ENCODE measurements at places on chromosomes 4 and X. TPM values are rescaled to one million over a fixed set of nuclear protein-coding genes. Genes with fewer than 3 reads are reported as not detected.

DNA sequence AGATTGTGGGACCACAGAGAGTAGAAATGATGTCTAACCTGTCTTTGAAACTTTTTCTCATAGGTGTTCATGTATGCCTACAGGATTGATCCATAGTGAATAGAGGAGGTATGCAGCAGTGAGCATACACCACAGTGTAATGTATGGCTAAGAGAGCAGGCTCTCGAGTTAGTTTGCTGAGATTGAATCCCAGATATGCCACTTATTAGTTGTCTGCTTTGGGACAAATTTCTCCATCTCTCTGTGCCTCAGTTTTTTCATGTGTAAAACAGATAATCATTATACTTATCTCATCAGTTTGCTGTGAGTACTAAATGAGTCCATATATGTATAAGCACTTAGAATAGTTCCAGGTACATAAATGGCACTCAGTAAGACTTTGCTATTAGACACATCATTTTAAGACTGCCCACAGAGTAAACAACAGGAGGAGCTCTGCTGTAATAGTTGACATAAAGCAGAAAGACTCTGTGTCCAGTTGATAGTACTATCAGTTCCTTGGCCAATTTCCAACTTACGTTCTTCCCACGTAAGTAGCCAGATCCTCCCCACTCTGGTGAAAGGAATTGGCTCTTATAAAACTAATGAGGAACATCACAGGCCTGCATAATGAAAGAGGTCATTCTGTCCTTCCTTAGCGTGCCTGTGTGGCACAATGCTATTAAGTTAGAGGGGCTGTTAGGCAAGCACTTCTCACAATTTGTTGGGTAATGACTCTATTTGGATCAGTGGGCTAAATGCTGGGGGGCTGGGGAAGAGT lies 20.7 kb upstream of the RNF150 start:
- no peak for DNase-seq
- no peak overlapping the region for H3K4me3 ChIP-seq
- no peaks in the 10 kb centered on the region for H3K36me3 ChIP-seq
- peaks cover 9% of the 10 kb centered on the region for H3K27me3 ChIP-seq
- no peak overlapping the region for H3K27ac ChIP-seq
- no peaks in the 10 kb centered on the region for H3K4me1 ChIP-seq

The CXCL5 gene
- total RNA-seq: not detected

The ASB5 gene
- not detected for total RNA-seq

The TGIF2LX gene
- not detected for total RNA-seq

GRCh38 chrX:46758956-46759644 lies at the start of gene SLC9A7:
SLC9A7 (minus strand) TSS chrX:46759118; CDS start chrX:46759029, 89 bp downstream.
- peaks cover 34% of the 10 kb centered on the region for H3K4me1 ChIP-seq
- H3K27ac ChIP-seq: peak within 1 kb of the TSS; percentile 81
- peaks cover 2% of the 10 kb centered on the region for H3K27me3 ChIP-seq
- H3K4me3 ChIP-seq: peak within 1 kb of the TSS; percentile 94

The TLR1 gene
- total RNA-seq: 11.7 TPM

DNA sequence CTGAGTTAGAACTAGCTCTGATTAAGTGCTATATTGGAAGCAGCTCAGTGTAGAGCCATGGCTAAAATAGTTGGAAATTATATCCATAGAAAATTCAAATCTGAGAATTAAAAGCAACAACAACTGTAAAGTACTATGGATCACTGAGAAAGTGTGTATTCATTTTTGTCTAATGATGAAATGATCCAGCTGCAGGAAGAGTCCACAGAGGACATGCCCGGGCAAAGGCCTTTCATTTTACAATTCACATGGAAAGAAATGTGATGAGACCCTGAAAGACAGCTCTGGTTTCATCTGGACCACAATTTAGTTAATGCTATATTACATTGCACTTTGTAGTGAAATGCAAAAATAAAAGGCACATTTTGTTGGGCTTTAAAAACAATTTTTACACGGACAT lies 196.8 kb upstream of the FAT1 start:
- DNase-seq: no peak
- H3K27me3 ChIP-seq: no peaks in the 10 kb centered on the region
- no peak overlapping the region for H3K4me3 ChIP-seq
- no peaks in the 10 kb centered on the region for H3K36me3 ChIP-seq
- no peak overlapping the region for H3K27ac ChIP-seq

DNA sequence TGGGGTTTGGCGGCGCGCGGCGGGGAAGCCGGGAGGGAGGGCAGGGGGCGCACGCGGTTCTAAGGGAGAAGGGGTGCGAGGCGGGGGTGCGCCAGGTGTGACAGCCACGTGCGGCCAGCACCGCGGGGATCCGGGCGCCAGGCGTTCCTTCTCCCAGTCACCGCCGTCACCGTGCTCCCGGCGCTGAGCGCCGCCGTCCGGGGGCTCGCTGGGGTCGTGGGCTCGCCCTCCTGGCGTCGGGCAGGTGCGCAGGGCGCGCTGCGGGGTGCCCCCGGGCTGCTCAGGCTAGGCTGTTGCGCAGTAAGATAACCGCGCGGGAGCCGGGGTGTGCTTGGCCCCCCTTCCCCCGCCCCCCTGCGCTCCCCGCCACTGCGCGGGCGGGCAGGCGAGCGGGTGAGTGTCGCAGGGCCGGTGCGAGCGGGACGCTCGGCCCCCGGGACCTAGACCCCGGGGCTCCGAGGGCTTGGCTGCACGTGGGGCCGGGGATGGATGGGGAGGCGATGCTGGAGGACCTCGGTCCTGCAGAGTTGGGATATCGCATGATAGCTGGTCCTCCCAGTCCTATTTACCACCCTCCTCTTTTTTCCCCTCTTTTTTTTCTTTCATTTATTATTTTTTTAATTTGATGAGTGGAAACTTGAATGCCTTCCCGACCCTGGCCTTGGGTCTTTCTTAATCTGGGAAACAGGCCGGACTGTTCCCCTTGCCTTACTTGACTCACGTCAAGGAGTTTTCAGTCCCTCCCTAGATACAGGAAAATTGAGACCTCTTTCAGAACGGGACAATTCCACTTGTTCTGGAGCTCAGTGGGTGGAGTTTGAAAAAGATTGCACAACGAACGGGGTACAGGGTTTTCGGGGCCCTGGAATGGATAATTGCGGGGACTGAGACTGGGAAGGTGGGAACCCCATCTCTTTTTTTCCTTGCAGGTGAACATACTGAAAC lies 797 bp downstream of the TXLNG start:
- peak overlapping the region; percentile 16 for H3K27ac ChIP-seq
- H3K27me3 ChIP-seq: no peaks in the 10 kb centered on the region
- H3K4me3 ChIP-seq: peak overlapping the region; percentile 98
- peaks cover 6% of the 10 kb centered on the region for H3K36me3 ChIP-seq
- peak; percentile 31 for DNase-seq

- H3K36me3 ChIP-seq: peaks cover 20% of the 10 kb centered on the region
- H3K27ac ChIP-seq: no peak overlapping the region
- H3K4me3 ChIP-seq: peak overlapping the region; percentile 82
Observed at GRCh38 chr4:47915378-47915777, 995 bp upstream of the NFXL1 start.

The KLKB1 gene
- not detected for total RNA-seq

The TCEAL2 gene
- total RNA-seq: not detected

The LEF1 gene
- total RNA-seq: 67.4 TPM

The SORCS2 gene
- 0.18 TPM for total RNA-seq

GRCh38 chrX:9938516-9938915 lies 28.6 kb upstream of the CLDN34 start:
- H3K4me1 ChIP-seq: peaks cover 22% of the 10 kb centered on the region
- no peak for DNase-seq
- H3K27ac ChIP-seq: no peak overlapping the region
- no peaks in the 10 kb centered on the region for H3K36me3 ChIP-seq
- H3K4me3 ChIP-seq: no peak overlapping the region

The TXK gene
- total RNA-seq: 15.2 TPM

The PCYT1B gene
- total RNA-seq: 0.45 TPM

DNA sequence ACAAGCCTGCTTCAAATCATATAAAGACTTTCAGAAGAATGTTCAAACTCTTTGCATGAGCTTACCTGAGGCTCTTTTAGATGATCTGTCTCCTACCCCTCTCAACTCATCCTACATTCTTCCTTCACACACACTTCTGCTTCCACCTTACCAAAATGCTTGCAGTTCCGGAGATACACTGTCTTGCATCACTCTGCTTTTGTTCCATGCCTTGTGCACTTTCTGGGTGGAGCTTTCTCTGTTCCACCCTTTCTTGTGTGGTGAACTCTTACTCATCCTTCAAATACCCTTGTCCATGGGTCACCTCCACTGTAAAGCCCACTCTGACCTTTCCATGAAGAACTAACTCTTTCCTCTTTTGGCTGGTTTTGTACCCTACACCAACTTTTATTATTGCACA lies 18.4 kb upstream of the MGST2 start:
- no peaks in the 10 kb centered on the region for H3K36me3 ChIP-seq
- H3K27ac ChIP-seq: no peak overlapping the region
- H3K4me1 ChIP-seq: peaks cover 7% of the 10 kb centered on the region
- no peak for DNase-seq

The TMEM131L gene
- total RNA-seq: 26.3 TPM

The GPRASP3 gene
- total RNA-seq: 1.6 TPM

- no peak overlapping the region for H3K27ac ChIP-seq
- DNase-seq: no peak
- H3K4me1 ChIP-seq: no peaks in the 10 kb centered on the region
- no peak overlapping the region for H3K4me3 ChIP-seq
- H3K36me3 ChIP-seq: no peaks in the 10 kb centered on the region
- H3K27me3 ChIP-seq: peaks cover 14% of the 10 kb centered on the region
Observed at GRCh38 chr4:94413085-94413840, 38.5 kb upstream of the PDLIM5 start.

DNA sequence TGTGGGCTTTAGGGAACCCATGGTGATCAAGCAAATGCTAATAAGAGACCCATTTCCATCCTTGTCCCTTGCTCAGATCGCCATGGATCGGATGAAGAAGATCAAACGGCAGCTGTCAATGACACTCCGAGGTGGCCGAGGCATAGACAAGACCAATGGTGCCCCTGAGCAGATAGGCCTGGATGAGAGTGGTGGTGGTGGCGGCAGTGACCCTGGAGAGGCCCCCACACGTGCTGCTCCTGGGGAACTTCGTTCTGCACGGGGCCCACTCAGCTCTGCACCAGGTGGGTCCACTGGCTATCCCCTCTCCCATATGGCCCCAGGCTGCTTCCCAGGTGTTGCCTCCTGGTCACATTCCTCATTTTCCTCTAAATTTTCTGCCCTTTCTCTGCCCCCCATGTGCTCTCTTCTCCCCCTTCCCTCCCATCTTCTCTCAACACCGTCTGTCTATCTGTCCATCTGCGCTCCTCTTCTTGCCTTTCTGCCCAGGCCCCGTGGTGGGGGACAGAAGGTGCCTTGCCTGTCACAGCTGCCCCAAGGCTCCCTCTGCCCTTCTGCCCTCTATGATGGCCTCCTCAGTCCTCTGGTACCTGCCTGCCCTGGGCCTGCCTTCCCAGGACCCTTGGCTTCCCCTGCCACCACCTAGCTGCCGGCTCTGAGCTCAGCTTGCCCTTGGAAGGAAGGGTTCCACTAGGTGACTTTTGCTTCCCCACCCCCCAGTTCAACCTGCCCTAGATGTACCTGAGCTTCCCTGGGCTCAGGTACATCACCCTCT lies 5.2 kb downstream of the CDK16 start:
- no peak for DNase-seq
- no peak overlapping the region for H3K27ac ChIP-seq
- peaks cover 55% of the 10 kb centered on the region for H3K36me3 ChIP-seq
- no peak overlapping the region for H3K4me3 ChIP-seq
- peaks cover 27% of the 10 kb centered on the region for H3K4me1 ChIP-seq
- H3K27me3 ChIP-seq: no peaks in the 10 kb centered on the region

- no peaks in the 10 kb centered on the region for H3K4me1 ChIP-seq
- H3K36me3 ChIP-seq: no peaks in the 10 kb centered on the region
- no peak overlapping the region for H3K27ac ChIP-seq
- no peak for DNase-seq
Observed at GRCh38 chrX:16658284-16658683, 8.3 kb downstream of the S100G start.

DNA sequence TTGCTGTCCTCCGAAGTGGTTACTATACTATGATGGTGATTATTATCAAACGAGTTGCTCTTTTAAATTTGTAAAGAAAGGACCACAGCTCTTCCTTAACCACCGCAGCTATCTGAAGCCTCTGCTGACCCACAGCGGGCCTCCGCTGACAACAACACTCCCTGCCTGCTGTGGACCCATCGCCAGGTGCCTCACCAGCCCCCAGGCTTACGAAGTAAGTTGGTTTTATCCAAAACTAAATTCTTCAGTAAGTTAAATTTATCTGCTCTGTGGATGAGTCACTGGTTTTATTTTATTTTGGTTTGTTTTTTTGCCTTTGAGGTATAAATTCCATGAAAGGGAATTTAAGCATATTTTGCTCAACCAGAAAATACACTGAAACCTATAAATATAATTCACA lies 54.7 kb downstream of the SLC9A6 start:
- DNase-seq: no peak
- no peak overlapping the region for H3K4me3 ChIP-seq

- no peak overlapping the region for H3K27ac ChIP-seq
- no peaks in the 10 kb centered on the region for H3K4me1 ChIP-seq
- no peak for DNase-seq
- H3K4me3 ChIP-seq: no peak overlapping the region
Observed at GRCh38 chr4:182205306-182205705, 37.9 kb upstream of the TENM3 start.

- DNase-seq: no peak
- no peaks in the 10 kb centered on the region for H3K36me3 ChIP-seq
- H3K27me3 ChIP-seq: no peaks in the 10 kb centered on the region
- no peak overlapping the region for H3K27ac ChIP-seq
- H3K4me1 ChIP-seq: no peaks in the 10 kb centered on the region
Observed at GRCh38 chrX:10851809-10852208, 231.4 kb upstream of the MID1 start.

DNA sequence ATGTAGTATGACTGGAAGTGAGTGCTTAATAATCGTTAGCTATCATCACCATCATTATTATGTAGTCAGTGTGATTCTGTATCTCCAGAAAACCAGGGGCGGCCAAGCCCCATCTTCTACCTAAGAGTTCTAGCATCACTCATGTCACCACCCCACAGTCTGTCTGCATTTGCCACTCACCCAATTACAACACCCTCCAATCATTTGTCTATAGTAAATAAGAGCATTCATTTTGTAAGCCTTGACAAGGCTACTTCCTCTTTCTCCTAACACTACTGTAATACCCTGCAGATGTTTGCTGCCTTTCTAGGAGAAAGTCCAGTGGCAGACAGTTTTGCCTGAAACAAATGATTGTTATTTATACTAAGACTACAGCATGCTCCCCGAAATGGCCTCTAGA lies 15.8 kb upstream of the IL21 start:
- H3K4me1 ChIP-seq: peaks cover 43% of the 10 kb centered on the region
- no peak overlapping the region for H3K4me3 ChIP-seq
- no peak for DNase-seq

DNA sequence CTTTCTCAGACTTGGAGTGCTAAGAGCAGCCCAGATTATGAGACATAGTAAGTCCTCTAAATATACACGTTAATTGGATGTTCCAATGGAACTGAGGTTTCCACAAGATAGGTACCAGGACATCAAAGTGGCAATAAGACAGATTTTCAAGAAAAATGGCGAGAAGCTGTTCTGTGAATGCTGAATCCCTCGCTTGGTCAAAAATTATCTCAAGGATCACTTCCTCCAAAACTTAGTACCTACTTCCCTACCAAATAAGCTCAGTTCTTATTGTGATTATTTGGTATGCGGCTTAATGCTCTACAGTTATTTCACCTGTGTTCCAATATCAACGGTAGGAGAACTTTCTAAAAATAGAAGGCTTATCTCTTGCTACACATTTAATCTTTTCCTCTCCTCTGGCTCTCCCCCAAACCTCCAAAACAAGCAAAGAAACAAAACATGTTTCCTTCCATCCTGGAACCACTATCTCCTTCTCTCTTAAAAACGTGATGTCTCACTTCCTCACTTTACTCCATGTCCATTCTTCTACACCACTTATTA lies 14.7 kb downstream of the PDGFC start:
- no peak overlapping the region for H3K27ac ChIP-seq
- no peaks in the 10 kb centered on the region for H3K36me3 ChIP-seq
- no peak overlapping the region for H3K4me3 ChIP-seq
- H3K27me3 ChIP-seq: no peaks in the 10 kb centered on the region
- no peaks in the 10 kb centered on the region for H3K4me1 ChIP-seq
- no peak for DNase-seq
